ENCODE measurements at places on chromosomes 6 and 20.

DNA sequence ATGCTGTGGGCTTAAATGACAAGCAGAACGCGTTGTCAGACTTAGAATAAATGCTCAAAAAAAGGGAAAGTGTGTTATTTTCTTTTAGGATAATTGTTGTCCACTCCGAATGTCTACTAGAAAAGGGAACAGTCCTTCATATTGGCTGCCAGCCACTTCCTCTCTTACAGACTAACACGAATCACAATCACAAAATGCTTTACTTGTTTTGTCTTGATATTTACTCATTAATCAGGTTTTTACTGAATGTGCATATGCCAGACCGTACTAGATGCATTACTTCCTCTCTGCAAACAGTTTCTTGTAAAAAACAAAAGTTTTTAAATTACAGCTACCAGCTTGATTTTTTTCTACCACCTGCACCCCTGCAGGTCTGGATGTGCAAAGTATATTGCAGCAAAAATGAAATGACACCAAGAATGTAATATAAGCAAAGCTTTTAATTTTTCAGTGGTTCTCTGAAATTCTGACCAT, 821 bp downstream of the DHX35 start:
- DNase-seq = no peak

DNA sequence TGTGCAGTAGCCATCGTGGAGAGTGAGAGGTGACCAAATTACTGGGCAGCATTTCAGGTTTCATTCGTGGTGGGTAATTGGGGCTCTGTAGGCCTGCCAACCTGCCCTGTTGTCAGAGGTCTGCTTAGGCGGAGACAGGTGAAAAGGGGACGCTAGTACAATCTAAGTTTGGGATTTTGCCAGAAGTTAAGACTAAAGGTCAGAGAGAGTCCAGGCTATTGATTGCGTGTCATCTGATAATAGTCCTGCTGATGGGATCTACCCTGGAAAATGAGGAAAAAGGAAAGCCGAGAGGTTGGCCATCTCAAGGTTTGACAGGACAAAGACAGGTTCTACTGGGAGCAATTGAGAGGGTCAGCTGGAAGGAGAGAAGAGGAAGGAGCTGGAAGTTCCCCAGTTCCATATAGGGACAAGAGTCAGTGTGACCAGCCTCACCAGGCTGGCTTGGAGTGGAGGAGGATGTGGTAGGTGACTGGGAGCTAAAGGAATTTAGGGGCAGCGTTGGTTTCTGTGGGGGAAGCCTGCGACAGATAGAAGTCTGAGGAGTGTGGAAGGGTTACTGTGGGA, 10.9 kb downstream of the ARFGEF2 start:
- no peak for DNase-seq

GRCh38 chr20:18647777-18648176, 59.9 kb downstream of the DTD1 start:
- no peak for DNase-seq

DNA sequence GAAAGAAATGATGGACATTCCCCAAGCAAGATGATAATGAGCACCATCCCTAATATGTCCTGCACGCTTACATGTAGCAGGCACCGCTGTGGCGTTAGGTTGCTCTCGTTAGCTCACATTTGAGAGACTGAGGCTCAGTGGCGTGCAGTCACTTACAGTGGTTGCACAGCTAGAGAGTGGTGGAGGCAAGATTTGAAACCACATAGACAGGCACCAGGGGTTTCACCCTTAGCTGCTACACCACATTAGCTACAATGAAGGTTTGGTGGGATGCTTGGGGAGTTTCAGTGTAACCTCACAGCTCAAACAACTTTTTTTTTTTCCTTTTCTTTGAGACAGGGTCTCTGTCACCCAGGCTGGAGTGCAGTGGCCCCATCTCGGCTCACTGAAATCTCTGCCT, 3.7 kb downstream of the COX4I2 start:
- no peak for DNase-seq
